Naive thymus-derived CD8-positive, alpha-beta T cell (primary cell): ENCODE measurements at places on chromosomes 16 and 17.

DNA sequence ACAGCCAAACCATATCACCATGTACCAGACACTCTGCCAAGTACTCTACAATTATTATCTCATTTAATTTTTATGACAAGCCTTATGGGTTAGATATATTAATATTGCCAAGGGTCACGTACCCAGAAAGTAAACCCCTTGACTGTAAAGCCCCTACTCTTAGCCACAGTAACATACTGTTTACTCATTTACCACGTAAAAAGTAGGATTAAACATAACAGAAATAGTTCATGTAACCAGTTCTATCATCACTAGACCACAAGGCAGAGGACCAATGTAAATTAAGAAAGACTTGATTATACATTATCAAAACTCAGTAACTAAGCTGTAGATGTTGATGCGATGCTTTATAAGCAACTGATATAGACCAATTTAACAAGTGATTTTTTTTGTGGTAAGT lies 101.5 kb upstream of the CNTNAP4 start:
- no peak for DNase-seq

GRCh38 chr17:12737740-12738469 lies 51.4 kb upstream of the ARHGAP44 start:
- DNase-seq: no peak

GRCh38 chr16:71350821-71351557 lies 7.5 kb upstream of the CALB2 start:
- DNase-seq: no peak

- no peak for DNase-seq
Observed at GRCh38 chr17:78147315-78147998, 1.3 kb downstream of the C17orf99 start.

DNA sequence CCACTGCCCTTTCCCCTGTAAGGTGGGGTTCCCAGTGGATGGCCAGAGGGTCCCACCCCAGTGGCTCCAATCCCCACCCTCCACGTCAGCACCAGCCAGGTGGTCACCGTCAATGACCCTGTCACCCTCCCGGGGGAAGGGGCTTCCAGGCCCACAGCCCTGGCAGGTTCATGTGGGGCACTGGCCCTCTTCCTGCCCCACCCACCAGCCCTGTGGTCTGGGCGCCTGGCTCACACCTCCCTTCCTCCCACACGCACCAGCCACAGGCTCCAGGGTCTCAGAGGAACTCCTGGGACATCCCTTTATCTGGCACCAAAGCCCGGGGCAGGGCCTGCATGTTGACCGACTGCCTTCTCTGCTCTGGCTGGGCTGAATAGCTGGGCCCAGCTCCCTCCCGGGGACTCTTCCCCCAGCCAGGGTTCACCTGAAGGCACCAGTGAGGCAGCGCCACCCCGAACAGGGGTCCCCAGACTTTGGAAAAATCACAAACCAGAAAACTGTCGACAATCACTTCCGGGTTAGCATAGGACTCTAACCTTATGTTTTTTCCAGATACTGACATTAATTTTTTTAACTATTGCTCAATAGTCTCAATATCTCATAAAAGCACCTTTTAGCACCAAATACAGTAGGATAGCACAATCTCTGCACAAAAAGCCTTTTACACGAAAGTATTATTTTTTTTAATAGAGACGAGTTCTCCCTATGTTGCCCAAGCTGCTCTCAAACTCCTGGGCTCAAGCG lies 21.9 kb upstream of the ZC3H18 start:
- no peak for DNase-seq

DNA sequence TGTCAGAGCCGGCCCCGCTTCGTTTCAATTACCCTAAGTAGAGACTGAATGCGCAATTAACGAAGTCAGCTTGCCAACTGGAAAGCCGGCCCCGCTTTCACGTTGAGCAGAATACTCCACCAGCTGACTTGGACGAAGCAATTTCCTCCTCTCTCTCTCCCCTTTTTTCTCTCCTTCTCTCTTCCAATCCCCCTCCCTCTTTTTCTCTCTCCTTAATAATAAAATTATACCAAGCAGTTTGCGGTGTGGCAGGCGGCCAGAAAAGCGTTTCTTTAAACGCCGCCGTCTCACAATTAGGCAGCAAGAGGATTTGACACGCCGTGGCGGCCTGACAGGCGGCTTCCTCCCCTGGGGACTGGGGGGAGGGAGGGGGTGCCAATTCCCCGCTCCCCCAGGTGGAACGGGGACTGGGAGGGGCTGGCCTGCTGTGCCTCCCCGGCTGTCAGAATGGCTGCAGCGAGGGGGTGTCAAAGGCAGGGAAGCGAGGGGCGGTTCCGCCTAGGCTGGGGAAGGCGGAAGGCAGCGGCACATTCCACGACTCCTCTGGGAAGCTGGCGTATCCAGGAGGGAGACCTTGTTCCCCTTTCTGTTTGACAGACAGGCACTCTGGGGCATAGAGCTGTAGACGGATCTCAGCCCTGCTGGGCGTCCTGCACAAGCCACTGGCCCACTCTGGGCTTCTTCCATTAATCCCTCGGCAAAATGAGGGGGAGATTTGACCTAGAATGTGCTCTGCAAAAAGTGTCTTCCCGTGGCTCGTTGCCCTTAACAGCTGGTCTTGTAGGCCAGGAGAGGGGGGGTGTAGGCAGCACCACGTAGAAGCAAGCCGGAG lies 52.7 kb downstream of the SREBF1 start:
- peak; percentile 48 for DNase-seq

DNA sequence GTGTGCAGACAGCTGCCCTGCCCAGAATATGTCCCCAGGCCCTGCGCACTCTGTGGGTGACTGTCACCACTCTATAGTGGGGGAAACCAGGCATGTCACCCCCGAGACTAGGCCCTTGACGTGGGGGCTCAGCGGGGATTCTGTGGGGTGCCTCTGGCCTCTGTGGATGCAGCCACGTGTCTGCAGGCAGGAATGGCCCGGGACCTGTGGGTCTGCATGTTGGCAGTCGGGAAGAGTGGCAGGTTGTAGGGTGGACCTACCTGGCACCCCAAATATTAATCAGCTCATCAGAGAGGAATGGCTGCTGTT lies 954 bp downstream of the IL32 start:
- DNase-seq: no peak

GRCh38 chr17:18187821-18188761 lies 4.5 kb downstream of the ALKBH5 start:
- DNase-seq: no peak

GRCh38 chr16:73019457-73020362 lies 28.2 kb downstream of the ZFHX3 start:
- DNase-seq: no peak

- DNase-seq: no peak
Observed at GRCh38 chr17:58875261-58875660, 119.6 kb downstream of the PPM1E start.

GRCh38 chr17:327971-328370 lies 24.6 kb downstream of the RPH3AL start:
- no peak for DNase-seq

DNA sequence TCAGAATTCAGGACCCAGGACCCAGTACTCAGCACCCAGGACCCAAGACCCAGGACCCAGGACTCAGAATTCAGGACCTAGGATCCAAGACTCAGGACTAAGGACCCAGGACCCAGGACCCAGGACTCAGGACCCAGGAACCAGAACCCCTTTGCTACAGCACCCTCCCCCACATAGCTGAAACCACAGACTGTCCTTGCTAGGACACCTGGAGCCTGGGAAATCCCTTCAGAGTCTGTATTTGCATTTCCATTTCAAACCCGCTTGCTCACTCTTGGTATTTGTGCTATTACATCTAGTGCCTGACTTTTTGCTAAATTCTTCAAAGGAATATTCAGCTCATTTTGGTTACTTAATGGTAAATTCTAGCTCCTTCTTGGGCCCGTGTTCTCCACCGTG lies 275.8 kb upstream of the MAF start:
- DNase-seq: no peak

DNA sequence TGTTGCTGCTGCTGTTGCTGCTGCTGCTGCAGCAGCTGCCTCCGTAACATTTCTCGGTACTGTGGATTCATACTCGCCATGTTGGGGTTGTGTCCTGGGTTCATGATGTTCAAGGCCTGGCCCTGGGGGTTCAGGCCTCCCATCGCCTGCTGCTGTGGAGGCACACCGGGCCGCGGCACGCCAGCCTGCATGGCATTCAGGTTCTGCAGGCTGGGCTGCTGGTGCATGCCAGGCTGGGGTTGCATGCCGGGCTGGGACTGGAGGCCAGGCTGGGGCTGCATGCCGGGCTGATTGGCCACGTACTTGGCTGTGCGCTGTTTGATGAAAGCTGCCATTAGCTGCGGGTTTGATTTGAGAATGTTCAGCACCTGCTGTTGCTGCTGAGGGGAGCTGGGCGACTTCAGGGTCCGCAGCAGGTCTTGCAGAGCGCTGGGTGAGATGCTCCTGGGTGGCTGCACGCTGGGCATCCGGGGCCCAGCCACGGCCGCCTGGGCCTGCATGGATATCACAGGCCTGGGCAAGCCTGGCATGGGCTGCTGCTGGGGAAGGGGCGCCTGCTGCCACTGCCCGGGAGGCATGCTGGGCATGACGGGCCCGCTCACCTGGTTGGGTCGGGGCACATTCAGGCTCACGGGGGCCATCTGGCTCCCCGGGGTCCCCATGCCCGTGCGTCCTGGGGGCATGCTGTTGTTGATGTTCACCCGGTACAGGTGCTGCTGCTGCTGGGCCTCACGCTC lies 11.3 kb upstream of the TRAP1 start:
- DNase-seq: no peak

DNA sequence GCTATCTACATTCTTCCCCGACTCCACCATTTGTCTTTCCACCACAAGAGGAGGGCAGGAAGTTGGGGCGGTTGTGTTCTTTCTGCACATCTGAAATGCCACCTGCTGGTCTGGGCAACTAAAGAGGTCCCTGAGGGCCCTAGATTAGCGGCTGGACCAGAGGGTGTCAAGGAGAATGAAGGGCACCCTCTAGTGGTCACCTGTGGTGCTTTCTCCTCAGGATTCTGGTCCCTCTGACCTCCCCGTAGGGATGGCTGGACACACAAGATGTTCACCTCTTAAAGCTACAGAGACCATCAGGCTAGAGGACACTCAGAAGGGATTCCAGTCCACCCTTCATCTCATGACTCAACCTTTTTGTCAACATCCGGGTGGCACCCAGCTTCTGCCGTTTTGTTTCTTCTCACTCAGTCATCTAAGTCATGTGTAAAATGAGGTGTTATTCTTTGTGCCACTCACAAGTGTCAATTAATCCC lies 2.9 kb upstream of the SCIMP start:
- DNase-seq: no peak

GRCh38 chr16:71537643-71538042 lies 11.4 kb downstream of the CHST4 start:
- peak; percentile 5 for DNase-seq

- no peak for DNase-seq
Observed at GRCh38 chr17:41919840-41920579, 1.3 kb upstream of the ACLY start.

DNA sequence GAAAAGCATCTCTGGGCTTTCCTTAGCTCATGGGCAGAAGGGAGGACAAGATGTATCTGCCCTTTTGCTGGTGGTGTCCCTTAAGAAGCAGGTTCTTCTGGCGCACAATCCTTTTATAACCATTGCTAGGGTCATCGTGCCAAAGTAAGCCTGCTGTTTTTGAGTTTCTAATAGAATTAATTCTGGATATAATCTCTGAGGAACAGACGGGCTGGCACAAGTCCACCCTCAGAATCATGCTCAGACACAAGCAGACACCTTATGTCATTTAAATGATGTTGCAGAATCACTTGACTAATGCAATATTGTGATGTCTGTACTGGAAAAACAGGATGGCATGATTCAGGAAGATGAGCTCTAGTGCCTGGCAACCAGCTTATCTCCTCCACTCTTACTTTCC lies 18.8 kb upstream of the MMD start:
- no peak for DNase-seq
